ENCODE measurements at places on chromosomes 5 and 9.

- no peak for DNase-seq
These were observed 1.2 kb downstream of the ERCC8 start for GRCh38 chr5:60943624-60944023.

DNA sequence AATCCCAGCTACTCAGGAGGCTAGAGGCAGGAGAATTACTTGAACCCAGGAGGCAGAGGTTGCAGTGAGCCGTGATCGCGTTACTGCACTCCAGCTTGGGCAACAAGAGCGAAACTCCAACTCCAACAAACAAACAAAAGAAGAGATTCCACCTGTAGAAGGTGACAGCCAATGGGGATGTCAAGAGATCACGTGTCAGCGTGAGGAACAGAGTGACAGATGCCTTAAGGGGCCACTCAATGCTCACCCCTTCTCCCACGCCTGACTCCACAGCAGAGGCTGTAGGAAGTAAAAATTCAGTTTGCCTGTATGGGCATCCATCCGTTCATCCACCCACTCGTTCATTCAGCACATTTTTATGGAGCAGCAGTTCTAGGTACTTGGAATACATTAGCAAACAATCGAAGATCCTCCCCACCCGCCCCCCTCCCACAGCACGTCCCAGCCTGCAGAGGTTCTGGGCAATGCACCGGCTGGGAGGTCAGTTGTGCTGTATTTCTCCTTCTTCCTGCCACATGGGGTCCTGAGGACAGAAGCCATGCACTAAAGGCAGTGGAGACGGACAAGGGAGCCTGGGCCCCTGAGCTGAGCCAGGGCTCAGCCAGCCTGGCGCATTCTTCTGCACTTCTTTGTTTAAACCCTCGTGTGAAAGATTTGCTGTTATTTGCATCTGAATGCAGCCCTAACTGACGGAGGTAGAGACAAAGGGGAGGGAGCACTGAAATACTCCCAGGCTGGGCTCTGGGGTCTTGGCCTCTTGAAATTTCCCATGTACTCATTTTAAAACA is 11.3 kb upstream of the RNF130 start:
- no peak for DNase-seq

- no peak for DNase-seq
These were observed 10.8 kb upstream of the TTC39B start for GRCh38 chr9:15317836-15318235.

- no peak for DNase-seq
These were observed 181.9 kb downstream of the FGF18 start for GRCh38 chr5:171601266-171601881.

DNA sequence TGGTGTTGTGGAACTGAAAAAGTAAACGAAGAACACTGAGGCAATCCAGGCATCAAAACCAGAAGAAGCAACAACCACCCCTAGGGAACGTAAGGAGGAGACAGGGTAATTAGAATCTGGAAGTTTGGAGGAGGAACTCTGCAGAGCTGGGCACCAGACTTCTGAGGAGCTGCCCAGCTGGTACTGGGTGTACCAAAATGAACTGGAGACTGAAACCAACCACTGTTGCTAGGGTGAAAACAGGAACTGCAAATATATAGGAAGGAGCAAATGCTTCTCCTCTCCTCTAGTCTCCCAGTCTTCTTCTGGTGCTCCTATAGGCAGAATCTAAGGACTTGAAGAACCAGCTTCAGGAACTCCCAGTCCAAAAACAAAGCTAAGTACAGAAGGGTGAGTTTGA is 189.8 kb downstream of the ELAVL2 start:
- DNase-seq: no peak

DNA sequence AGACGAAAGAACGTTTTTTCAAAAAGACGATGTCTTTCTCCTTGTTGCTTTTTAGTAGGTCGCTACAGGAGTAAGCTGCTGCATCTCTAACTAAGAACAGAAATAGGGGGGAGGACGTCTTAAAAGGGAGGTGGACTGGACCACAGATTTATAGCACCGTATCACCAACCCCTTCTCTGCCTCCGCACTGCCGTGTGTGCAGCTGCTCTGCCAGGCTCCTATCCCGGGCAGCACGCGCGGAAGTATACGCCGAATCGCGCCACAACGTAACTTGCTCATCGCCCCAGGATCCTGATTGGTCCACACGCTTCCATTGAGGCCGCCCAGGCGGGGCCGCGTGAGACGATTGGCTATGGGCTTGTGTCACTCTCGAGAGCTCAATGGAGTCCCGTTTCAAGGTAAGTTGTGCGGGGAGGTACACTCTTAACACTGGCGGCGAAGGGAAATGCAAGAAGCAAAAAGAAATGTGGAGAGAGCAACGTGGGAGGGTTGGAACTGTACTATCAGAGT is at the start of gene ELAVL2:
Gene ELAVL2, minus strand, starts transcription at position 121 of the 510 bp plus-strand sequence. CDS start 64,006 bp downstream, outside the sequence.
- DNase-seq: no peak

GRCh38 chr9:94157050-94157801 is 73.0 kb downstream of the PTPDC1 start:
- DNase-seq: no peak

GRCh38 chr9:30482499-30482898 is 1901.9 kb upstream of the ACO1 start:
- DNase-seq: no peak

GRCh38 chr5:180618829-180619562 is 27.7 kb upstream of the SCGB3A1 start:
- DNase-seq: no peak

- DNase-seq: no peak
These were observed 24.9 kb downstream of the TENT2 start for GRCh38 chr5:79636981-79637733.

GRCh38 chr9:122318284-122318683 is 52.5 kb upstream of the PTGS1 start:
- DNase-seq: no peak

DNA sequence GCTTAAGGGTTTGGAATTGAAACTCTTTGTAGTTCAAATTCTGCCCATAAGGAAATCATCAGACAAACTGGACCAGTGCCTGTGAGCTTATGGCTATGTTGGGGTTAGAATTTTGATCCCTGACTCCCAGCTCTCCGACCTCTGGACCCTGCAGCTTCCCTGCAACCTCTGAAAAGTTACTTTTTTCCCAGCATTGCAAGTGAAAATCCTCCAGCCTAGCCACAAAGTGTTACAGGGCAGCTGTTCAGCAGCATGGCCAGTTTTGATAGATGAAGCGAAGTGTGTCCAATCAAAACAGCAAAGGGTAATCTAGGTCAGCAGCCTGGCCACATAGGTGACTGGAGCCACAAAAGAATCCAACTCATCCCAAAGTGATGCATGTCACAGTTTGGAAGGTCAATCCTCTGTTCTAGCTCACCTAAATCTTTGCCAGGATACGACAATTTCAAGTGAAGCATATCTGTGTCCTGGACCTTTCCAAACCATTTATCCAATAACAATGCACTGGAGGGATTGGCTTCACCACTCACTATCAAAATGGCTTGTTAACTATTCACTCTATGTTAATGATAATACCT is 4.7 kb upstream of the CPEB4 start:
- DNase-seq: no peak

DNA sequence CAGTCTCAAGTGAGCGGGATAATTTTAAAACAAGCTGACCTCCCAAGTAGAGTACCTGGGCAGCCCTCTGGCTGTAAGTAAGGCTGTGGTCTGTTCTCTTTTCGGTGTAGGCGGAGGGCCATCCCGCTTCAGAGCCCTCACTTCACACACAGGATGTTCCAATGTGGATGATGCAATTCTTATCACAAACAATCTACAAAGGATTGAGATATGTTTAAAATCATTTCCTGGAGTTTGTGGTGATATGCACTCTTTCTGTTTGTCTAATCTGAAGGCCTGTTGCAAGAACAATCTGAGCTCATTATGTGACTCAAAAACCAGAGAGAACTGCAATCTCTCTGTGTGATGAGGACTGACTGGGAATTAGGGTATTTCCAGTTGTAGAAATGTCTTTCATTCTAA is 42.5 kb downstream of the ITGA2 start:
- no peak for DNase-seq

DNA sequence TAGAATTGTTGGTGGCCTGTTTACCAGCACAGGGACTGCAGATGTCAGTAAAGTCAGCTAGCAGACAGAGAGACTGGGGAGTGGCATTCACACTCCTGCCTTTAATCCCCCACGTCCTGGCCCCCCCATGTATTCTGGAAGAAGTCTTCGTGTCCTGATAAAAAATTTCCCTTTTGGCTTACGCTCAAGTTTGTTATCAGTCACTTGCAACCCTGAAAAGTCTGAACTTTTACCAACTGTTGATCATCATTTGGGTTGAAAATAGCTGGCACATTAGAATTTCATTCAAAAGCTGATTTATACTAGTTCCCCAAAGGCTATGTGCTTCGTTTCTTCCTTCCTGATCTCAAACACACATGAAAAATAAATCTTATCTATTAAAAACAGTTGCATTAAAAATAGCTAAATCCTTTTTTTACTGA is 5.8 kb upstream of the CRHBP start:
- no peak for DNase-seq

GRCh38 chr9:122383992-122384461 is 13.2 kb downstream of the PTGS1 start:
- no peak for DNase-seq

GRCh38 chr5:63768221-63768620 is 194.0 kb downstream of the HTR1A start:
- no peak for DNase-seq

DNA sequence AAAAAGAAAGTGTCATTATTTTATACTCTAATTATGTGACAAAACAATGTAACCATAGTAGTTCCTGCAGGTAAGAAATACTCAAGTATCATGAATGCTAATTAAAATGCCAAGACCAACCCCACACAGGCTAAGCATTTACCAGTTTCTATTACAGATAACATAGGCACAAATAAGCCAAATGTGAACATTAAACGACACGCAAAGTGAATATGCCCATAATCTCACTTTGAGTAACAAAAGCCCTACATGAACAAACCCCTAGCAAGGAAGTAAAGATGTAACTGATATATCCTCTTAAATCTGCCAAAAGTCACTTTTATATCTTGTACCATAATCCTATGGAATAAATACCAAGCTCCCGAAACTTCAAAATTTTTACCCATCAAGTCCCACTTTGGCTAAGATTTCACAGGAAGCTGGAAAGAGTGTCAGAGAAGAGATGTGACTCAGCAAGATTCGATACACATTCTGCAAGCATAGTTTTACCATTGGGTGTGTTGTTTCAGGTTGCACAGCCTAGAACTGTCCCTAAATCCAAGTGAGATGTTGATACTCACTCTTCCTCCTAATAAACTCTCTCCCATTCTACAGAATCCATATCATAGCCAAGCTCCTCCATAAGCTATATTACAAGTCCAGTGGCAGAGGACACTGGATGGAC is 28.8 kb downstream of the TRPM6 start:
- DNase-seq: no peak

DNA sequence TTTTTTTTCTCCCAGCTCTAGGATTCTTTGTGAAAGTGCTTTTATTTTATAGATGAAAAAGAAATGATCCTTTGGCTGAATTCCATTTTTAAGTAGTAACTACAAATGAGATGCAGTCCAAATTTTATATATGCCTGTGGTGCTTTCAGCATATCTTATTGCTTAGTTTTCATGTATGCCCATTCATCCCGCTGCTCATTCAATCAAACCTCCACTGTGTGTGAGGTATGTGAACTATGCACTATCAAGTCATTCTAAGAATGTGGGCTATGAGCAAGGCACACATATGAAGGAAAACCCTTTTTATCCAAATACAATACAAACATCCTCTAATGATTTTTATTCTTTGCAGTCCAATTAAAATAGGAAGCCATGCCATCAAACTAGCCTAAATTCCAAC is 1069.1 kb upstream of the DMAC1 start:
- DNase-seq: no peak

DNA sequence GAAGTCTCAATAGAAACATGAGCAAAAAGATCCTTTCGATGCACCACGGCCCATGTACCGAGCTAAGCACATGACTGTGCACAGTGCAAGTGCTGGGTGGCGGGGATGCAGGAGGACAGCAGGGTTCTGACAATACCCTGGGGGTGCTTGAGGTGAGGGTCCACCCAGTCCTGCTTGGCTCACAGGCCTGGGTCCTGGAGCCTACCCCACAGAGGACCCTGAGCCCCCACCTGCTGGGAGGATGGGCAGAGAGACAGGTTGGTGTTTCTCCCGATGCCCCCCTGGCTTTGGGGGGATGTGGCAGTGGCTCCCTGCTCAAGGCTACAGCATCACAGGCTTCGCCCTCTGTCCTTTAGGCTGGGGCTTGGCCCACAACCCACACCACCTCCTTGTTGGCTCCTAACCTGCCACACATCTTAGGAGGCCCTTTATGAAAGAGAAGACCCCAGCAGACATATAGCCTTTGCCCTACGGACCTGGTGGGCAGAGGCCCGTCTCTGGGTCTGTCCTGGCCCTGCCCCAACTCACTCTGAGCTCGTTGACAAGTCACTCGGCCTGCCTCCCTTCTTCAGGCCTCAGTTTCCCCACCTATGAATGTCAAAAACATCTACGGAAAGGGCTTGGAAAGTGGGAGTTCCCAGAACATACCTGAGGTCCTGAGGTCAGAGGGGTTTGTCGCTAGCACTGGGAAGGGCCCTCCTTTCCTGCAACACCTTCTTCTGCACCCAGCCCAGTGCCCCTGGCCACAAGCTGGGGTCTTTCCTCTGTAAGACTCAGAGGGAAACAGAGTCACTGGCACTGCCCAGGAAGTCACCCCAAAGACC is 50.3 kb downstream of the BARX1 start:
- peak; percentile 5 for DNase-seq

DNA sequence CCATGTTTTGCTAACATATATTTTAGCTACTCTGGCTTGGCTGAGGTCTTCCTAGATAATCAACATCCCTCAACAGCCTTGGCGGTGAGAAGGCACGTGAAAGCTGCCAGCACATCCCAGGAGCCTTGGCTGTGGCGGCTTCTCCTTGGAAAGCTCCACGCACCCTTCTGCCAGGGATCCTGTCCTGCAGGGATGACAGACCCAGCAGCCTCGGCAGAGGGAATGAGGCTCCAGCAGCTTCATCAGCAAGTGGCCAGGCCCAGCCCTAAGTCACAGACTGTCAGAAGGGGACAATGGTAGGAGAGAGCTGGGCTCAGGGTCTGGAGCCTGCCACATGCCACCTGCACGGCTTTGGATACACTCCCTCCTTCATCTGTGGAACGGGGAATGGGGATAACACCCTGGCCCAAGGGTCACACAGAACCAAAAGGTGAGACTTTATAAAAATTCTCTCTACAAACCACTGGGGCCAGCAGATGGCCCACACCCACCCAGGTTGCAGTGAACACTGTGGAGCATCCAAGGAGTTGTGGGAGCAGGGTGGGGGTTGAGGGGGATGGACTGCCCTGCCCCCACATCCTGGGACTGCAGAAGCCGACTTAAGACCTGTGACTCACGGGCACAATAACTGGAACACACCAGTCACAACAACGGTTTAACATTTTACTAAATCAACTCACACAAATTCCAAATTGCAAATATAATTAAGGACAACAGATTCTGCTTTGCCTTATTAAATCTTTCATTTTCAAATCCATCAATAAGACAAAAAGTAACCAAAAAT is 65.1 kb downstream of the MACROH2A1 start:
- no peak for DNase-seq
